ENCODE measurements at places on chromosomes 3 and 15.

GRCh38 chr3:150599611-150600297, 3.4 kb upstream of the SELENOT start:
- DNase-seq, result no peak

GRCh38 chr3:10600296-10600714, 94.9 kb upstream of the ATP2B2 start:
- no peak for DNase-seq

DNA sequence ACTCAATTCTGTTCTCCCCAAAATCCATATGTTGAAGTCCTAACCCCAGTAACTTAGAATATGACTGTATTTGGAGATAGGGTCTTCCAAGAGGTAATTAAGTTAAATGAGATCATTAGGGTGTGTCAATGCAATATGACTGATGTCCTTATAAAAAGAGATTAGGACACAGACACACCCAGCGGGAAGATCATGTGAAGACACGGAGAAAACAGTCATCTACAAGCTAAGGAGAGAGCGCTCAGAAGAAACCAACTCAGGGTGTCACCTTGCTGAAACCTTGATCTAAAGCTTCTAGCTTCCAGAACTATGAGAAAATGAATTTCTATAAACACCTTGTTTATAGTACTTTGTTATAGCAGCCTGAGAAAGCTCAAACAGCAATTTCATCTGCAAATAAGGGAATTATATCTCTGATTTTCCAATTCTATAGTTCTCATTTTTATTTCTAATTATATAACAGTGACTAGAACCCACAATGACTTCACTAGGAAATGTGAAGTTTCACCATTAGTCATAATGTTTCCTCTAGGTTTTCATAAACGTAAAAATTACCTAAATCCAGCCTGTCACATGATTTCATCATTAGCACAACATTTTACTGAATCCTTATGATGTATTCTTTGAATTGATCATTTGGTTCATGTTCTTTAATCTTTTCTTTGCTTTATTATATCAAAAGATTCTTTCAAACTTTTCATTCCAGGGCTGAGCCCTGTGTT, 459.1 kb upstream of the MDFIC2 start:
- no peak for DNase-seq

- no peak for DNase-seq
These were observed 2.0 kb upstream of the RSL24D1 start for GRCh38 chr15:55198706-55199105.

DNA sequence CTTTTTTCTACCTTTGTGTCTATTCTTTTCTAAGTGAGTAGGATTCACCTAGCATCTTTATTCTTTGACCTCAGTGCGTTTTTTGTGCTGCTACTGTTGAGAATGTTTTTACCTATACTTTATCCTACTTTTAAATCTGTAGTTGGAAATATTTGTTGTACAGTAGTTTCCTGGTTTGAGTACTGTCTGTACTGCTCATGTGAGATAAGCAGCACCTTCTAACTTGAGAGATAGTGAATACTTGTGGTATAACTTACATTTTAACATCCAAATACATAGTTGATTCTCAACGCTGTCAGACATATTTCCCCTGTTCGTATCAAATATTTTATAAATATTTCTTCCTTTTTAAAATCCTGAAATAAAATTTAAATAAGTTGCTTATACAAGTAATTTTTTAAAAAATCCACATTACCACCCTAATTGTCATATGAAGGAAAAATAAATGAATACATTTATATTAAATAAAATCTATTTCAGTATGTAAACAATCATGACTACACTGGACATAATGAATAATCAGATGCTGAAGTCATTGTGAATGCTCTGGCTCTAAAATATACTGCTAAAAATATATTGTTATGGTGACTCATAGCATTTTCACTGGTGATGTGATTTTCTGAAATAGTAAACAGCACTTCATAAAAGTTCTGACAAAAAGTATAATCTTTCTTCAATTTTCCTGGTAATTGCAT, 17.4 kb downstream of the ATP11B start:
- no peak for DNase-seq

DNA sequence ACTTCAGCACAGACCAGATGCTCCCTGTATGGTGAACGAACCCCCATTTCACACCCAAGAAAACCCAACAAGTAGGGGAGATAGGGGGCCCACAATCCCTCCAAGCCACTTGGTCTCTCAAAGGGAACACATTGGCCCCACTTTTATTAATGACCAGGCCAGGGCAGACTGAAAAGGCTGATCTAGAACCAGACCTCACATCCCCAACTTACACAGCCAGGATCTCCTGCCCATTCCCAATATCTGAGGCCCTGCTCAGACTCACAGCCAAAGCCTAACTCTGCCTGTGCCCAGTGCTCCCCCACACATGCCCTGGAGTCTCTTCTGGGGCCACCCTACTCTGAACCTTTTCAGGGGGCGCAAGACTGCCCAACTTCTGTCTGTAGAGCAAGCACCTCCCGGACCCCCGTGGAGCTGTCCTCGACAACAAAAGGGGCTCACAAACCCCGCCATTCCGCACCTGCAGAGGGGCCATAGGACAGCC, 1.8 kb downstream of the PLXNB1 start:
- DNase-seq, result no peak

GRCh38 chr3:8325306-8325705, 176.3 kb upstream of the LMCD1 start:
- DNase-seq, result no peak

GRCh38 chr3:47910777-47911440, 105.3 kb downstream of the MAP4 start:
- DNase-seq, result peak; percentile 27

DNA sequence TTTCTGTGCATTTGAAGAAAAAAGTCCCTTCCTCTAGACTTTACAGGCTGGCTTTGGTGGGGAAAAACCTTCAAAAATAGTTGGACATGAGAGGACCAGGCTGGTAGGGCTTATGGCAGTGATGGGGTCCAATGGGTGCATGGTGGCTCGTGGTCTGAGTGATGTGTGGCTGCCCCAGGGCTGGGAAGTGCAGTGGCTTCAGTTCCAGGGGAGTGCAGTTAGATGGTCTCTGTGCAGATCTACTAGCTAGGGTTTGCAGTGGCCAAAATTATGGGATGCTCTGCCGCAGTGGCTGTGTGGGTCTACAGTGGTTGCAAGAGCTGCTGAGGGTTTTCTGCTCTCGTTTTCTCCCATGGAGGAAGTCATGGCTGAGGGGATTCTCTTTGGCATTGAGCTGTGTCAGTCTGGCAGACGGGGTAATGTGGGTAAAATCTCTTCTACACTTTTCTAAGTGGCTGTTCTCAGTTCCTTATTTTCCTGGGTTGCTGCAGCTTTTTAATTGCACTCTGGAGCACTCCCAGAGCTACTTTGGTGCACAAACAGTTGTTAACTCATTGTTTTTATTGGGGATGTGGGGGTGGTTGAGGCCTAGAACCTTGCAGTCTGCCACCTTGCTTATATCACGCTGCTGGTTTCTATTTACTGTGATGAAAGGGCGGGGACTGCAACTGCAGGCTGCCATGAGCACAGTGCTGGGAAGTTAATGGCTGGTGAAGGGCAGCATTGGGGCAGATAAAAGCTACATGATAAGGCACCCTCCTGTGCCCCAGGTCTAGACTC, 1324.6 kb downstream of the NSUN3 start:
- DNase-seq, result no peak

GRCh38 chr15:82663186-82663600, 16.0 kb upstream of the CPEB1 start:
- DNase-seq, result no peak

- DNase-seq, result peak; percentile 83
These were observed 91.8 kb upstream of the ETV5 start for GRCh38 chr3:186200726-186201125.

DNA sequence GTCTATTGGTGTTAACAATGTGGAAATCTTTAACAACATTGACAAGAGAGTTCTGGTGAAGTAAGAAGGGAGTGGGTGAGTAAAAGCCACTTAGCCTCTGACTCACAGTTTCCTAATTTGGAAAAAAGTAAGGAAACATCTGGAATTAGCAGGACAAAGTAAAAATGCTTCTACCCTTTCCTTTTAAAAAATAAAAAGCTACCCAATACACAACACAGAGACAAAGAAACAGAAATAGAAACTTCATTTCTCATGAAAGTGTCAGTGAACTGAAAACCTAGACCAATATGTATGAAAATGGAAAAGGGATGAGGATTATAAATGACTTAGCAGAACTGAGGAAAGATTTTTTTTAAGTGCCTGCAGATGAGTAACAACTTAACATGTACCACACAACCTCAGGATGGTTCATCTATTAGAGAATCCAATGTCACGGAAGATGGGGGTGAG, 65.4 kb downstream of the SSR3 start:
- no peak for DNase-seq

- DNase-seq, result peak; percentile 2
These were observed 371.7 kb upstream of the GBE1 start for GRCh38 chr3:82133070-82133606.
